ENCODE measurements at places on chromosomes 1 and 21.

GRCh38 chr1:10685808-10686403, 110.5 kb downstream of the CASZ1 start:
- no peak for DNase-seq

DNA sequence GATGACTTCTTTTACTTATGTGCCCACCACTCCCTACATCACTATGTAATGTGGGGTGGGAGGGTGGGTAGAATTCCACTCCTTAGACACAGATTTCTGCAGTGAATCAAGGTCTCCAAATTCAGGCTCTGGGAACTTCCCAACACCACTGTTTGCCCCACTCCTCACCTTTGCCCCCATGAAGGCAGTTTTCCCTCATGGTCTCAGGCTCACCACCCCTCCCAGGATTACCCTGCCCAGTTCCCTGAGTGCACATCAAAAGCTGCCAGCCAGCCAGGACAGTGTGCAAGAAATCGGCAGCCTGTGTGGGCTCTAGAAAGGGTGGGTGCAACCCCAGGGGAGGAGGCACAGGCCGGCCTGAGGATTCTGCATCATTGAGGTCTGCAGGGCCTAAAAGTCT, 14.8 kb downstream of the NENF start:
- no peak for DNase-seq

DNA sequence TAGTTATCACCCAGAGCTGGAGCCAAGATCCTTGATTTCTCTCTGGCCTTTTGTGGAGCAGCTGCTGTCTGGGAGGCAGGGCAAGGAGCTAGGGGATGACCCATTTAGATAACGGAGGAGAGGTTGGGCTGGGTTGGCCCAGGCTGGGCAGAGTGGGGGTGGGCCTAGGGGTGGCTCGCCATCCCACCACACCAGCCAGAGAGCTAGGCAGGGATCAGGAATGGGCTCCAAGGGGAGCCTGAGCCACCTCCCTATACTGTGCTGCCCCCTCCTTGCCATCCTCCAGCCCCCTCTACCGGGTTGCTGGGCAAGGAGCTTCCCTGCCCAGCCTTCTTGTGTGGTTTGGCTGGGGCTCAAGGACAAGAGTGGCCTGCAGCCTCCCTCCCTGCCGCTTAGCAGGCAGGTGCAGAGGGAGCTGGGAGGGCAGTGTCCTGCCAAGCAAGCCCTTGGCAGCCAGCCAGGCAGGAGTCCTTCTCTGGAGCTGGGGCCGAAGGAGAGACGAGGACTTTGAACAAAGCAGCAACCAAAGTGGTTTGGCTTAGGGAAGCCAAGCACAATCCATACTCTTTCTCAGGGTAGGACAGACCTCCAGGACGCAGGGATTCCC, 4.1 kb downstream of the NUAK2 start:
- DNase-seq: no peak

DNA sequence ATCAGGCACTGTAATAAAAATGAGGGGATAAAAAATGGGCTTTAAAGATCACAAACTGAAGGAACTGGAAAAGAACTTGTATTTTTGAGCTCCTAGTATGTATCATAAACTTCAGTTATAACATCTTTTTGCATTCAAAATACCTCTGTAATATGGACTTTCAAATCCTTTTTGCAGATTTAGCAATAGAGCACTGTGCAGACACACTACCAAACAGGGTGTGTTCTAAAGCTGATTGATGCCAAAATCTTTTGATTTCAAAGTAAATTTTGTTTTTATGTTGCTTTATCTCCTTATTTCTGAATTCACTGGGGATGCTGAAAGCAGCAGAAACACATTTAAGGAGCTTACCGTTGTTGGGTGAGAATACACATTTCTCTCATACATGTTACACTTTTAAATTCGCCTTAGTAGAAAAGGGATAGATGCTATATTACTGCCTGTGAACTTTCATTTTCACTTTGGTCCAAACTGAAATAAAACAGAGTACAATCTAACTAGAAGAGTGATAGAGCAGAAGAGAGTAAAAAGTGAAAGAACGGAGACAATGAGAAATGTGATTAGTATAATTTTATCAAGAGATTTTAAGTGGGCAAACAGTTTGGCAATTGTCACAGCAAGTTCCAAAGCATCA, 1126.6 kb downstream of the BRINP3 start:
- DNase-seq: peak; percentile 39

DNA sequence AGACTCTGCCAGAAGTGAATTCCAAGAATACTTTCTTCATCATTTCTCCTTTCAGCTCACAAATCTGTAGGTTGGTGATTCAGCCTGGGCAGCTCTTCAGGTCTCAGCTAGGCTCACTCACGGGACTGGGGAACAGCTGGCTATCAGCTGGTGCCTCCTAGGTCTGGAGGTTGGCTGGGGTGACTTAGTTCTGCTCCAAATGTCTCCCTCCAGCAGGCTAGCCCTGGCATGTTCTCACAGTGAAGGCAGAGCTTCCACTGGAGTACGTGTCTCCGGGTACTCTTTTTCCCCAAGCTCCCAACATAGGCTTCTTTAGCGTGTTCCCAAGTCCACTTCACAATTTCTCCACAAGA, 12.5 kb upstream of the VAMP4 start:
- no peak for DNase-seq

DNA sequence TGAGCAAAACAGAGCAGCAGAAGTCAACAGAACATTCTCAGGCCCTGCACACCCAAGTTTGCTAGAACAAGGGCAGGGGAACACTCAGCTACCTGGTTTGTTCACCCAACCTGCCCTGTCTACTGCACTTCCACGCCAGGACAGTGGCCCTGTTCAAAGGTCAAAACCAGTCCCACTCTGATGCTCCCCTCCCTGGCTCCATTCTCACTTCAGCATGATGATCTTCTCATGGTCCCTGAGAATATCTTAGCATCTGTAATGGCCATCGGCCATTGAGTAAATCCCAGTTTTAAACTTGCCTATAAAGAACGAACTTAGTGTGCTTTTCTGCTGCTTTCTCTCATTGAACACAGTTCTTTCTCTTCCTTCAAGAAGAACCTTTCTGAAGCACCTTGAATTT, 293.6 kb downstream of the SMYD3 start:
- no peak for DNase-seq

GRCh38 chr1:166969074-166969677, 6.2 kb downstream of the ILDR2 start:
- peak; percentile 75 for DNase-seq

- DNase-seq: no peak
Measured at GRCh38 chr1:226937940-226938725, 2.0 kb upstream of the COQ8A start.

DNA sequence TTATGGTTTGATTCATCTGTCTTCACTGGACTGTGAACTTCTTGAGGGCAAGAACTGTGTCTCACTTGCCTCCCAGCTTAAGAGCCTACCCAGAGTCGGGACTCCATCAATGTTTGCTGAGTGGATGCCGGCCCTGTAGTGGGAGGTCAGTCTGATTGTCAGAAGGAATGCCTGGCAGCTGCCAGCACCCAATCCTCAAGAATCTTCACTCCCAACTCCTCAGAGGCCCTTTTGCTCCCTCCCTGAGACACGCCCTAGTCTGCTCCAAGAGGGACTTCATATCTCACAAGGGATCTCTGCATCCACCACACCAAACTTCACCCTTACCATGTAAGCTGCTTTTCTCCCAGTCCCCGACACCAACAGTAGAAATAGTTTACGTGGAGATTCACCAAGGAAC, 15.2 kb upstream of the KDM4A start:
- no peak for DNase-seq

DNA sequence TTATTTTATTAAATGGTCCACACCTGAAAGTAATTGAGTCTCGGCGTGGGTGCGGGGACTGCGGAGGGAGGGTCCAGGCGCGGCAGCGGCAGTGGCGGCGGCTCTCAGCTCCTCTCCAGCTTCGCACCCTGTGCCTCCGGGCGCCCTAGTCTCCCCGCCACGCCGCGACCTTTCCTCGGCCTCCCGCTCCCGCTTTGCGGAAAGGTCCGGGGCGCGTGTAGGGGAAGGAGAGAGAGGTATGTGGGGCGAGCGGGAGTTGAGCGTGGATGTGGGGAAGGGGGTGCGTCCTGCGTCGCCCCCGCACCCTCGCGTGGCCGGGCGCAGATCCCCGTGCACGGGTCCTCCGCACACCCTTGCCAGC, 13.4 kb upstream of the ALX3 start:
- DNase-seq: no peak

GRCh38 chr1:201884425-201884824, 4.3 kb upstream of the SHISA4 start:
- no peak for DNase-seq

GRCh38 chr21:26366781-26367180, 196.2 kb upstream of the APP start:
- no peak for DNase-seq

- DNase-seq: no peak
Measured at GRCh38 chr1:111631502-111631901, 11.9 kb downstream of the RAP1A start.

Data from MM.1S (cell line).